NCI-H1930 (cell line): ENCODE measurements at places on chromosomes 11 and 22.

GRCh38 chr11:69944146-69944795, 125.1 kb upstream of the FGF3 start:
- no peak for DNase-seq

- DNase-seq = no peak
These were observed 57.6 kb downstream of the KCNC1 start for GRCh38 chr11:17792161-17792560.

DNA sequence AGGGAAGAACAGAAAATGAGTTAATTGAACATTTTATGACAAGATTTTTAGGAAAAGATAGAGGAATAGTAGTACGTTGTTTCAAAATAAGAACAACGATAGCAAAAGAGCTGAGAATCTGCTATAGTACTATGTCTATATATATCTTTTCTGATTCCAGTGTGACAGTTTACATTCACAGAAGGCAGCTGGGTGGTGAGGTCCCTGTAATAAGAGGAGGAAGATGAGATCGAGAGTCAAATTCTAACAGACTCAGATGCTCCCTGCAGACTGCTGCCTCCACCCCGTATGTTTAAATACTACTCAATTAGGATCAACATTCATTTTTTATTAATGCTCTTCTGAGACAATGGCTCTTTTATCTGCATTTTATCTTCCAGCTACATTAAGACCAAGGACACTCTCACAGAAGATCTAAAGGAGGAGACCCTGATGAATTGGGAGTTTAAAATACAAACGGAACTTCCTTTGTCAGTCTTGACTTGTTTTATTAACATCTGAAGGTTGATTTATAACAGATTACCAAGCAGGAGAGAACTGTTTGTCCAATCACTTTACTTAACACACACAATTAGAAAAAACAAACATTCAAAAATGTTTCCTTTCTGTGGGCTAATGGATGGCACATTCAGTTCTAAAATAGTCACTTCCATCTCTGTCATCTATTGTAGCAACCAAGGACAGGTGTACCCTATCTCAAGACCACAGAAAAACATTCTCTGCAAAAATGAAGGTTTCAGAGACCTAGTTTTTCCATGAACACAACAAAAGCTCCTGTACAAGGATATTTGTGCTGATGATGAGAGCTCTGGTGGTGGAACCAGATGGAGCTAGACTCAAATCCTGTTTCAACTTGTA, 240.2 kb downstream of the CADM1 start:
- peak; percentile 83 for DNase-seq

DNA sequence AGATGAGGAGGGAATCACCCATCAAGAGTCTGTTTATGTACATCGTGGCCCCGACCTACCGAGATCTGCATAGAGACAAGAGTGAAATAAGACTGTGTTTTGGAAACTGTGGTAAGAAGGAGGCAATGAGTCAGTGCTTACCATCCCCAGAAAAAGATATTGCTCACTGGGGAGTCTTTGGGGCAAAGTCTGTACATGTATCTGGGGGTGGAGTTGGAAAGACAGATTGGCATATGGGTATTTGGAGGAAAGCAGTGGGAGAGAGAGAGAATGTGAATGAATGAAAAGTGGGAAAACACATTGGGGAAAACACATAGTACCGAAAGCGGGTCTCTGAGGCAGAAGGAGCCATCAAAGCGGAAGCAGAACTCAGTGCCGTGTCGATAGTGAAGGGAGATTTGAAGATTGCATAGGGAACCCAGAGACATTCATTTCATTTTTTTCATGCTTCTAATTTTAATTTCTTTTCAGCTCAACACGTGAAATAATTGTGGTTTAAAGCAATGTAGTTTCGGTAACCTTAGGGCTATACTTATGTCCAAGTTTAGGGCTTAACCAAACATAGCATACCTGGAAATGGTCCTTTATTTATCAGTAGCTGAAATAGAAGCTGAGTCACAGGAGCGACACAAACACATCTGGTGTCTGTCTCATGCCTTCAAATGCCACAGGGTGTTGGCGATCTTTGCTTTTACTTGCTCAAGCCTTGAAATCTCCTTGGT, 98.6 kb upstream of the CD44 start:
- no peak for DNase-seq

GRCh38 chr11:65883058-65883761, 3.6 kb downstream of the CTSW start:
- no peak for DNase-seq

DNA sequence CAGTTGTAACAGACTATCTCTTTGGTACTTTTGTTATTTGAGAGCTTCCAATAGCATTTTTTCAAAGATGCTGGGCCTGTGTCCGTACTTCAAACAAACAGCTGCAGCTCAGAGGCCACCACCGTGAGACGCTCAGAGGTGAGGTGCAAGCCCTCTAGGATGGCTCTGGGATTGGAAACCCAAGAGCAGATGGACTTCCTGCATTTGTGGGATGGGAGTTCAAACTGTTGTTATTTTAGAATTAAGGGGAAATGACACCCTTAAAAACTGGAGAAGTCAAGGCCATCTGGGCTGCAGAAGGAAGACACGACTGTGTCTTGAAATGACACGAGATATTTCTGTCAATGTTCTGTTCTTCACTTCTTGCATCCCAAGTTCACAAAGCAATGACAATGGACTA, 9.2 kb upstream of the IL10RA start:
- no peak for DNase-seq

DNA sequence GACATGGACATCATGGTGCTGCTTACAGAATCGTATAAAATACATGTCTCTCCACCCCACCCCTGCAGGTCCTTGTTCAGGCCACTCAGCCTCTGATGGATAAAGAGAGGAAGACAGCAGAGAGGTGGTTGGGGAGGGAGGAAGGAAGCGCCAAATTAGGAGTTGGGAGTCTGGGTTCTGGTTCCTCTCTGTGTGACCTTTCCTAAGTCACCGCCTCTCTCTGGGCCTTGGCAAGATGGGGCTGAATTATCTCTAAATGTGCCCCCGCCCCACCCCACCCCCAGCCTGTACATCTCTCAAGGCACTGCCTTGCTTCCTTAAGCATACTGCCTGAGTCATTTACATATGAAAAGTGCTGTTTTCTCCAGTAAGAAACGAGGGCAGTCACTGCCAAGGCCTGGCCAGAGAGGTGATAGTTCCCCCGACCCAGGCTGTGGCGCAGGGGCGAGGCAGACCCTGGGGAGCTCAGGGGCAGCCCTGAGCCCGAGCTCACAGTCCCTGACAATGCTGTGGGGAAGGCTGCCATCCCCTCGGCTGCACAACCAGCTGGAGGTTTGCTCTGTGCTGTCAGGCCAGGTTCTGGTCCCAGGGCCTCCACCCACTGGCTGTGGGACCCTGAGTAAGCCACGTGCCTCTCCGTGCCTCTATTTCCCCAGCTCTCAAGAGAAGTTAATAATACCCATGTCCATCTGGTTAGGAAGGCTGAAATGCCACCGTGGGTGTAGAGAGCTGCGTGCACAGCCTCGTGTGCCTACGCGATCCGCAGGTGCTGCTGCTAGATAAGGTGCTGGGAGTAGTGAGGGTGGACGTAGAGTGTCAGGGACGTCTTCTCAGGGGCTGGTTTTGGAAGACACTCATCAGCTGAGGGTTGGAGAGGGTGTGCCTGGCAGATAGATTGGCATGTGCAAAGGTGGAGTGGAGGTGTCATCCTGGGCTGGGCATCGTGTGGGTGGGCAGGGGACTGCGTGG, 55.3 kb downstream of the CACNA1I start:
- no peak for DNase-seq

DNA sequence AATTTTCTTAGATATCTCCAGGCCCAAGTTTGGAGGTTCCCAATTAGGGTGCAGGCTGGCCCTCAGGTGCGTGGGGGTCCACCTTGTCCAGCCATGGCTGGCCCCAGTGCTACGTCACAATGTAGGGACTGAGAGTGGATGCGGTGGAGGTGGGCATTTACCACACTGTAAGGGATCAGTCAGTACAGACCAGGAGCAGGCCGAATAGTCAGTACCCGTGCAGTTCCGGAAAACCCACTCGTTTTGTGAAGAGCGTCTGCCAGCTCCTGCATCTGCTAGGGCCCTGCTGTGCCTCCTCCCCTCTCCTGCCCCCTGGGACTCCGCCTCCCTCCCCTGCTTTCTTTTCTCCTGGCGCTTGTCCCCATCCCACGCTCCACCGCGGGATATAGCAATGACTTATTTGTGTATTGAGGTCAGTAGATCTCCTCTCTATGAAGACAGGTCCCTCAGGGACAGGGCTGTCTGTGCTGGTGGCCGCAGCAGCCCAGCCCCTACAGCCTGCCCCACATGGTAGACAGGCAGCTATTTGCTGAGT, 50.4 kb upstream of the SEPTIN5 start:
- no peak for DNase-seq

DNA sequence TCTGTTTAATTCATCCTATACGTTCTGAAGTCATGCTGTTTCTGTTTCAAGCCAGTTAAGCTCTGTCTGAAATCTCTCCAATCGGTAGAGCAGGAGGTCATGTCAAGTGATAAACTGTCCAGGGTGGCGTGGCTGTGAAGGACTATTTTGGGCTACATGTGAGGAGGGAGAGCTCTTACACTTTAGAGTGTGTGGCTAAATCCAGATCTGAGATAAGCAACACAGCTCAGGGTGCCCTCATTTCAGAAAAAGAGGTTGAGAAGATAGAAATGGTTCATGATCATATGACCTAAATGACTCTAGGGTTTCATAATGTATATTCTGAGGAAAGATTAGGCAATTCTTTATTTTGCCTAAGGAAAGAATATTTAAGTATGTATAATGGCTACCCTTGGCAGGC, 8.4 kb downstream of the BLID start:
- no peak for DNase-seq

GRCh38 chr11:72003776-72004171, 5.1 kb downstream of the IL18BP start:
- no peak for DNase-seq

DNA sequence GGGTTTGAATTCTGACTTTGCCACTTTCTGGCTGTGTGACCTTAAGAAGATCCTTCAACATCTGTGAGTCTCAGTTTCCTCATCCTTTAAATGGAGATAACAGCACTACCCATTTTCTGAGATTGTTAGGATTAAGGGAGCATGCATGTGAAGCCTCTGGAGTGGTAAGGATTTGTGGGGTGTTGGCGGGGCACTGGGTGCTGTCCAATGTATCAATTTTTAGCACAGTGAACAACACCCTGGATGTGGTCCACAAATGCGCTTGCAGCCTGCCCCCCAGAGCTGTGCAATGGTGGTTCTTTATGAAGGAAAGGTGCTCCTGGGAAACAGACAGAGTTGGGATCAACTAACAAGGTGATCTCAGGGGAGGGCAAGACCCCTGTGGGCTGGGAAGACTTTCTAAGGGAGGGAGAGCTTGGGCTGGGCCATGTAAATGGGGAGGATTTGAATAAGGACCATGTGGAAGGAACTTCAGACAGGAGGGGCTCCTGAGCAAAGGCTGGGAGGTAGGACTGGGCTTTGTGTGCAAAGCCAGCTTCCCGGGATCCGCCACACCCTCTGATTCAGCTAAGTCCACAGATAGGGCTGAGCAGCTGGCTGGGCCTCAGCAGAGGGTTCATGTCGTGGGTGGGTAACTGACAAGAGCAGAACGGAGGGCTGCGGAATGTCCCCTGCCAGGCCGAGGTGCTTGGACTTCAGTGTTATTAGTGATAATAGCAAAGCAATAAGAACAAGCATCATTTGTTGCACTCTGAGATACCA, 22.7 kb upstream of the RASD2 start:
- no peak for DNase-seq

DNA sequence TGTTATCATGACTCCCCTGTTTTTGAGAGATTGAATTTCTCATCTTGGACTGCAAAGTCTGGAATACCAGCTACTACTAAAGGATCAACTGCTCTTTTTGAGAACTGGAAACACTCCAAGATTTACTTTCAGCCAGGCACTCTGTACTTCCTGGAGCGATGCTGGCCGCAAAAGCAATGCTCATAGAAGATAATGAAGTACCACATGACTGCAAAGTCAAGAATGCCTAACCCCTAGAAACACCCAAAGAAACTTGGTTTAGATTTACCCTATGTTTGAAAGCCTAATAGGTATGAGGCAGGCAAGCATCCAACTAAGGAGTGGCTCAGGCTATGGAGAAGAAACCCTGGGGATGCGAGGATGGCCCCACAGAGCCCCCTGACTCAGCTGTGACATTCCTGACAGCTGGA, 47.7 kb upstream of the ARHGAP20 start:
- DNase-seq = no peak

DNA sequence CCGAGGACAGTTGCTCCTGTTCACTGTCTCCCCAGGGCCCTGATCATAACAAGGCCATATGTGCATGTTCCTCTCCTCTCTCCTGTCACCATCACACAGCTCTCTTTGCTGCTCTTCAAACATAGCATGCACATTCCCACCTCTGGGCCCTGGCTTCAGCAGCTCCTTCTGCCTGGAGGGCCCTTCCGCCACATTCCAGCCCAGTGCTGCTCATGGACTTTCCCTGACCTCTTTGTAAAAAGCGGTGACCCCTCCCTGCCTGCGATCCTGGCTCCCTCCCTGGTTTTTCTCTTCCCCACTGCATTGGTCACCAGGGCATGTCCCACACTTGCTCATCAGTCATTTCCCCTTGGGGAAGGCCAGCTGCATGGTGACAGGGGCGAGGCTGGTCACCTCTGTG, 98.2 kb downstream of the MYO18B start:
- DNase-seq = no peak

DNA sequence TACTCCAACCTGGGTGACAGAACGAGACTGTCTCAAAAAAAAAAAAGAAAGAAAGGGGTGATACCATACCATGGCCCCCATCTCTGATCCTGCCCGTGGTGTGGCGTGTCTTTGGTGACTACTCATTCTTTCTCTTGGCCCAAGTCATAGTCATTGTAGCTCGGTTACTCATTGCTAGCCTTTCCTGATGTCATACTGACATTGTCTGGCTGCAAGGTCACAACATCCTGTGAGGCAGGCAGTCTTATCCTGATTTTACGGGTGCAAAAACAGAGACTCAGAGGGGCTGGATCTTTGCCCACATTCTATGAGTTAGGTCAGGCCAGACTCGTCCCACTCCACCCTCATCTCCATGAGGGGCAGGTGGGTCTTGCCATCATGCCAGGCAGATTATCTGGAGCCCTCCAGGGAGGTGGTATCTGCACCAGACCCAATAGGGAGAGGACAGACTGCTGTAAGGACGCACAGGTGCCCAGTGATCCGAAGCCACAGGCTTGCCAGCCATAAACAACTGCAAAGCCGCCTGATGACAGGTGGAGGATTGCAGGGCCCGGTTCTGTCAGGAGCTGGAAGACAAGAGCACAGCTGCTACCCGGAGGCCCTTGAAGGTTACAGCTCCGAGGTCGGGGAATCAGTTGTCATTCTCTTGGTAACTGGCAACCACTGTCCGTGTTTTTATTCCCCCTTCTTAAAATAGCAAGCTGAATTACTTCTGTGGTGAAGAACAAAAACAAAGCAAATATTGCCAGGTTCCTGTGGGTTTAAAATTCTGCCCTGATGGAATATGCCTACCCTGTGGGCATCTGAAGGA, 13.8 kb downstream of the TOM1 start:
- no peak for DNase-seq

- no peak for DNase-seq
These were observed 21.9 kb downstream of the TTLL8 start for GRCh38 chr22:50035976-50036724.

GRCh38 chr22:24485170-24485569, 10.0 kb upstream of the UPB1 start:
- no peak for DNase-seq
